ENCODE measurements at places on chromosomes 1 and 21.

DNA sequence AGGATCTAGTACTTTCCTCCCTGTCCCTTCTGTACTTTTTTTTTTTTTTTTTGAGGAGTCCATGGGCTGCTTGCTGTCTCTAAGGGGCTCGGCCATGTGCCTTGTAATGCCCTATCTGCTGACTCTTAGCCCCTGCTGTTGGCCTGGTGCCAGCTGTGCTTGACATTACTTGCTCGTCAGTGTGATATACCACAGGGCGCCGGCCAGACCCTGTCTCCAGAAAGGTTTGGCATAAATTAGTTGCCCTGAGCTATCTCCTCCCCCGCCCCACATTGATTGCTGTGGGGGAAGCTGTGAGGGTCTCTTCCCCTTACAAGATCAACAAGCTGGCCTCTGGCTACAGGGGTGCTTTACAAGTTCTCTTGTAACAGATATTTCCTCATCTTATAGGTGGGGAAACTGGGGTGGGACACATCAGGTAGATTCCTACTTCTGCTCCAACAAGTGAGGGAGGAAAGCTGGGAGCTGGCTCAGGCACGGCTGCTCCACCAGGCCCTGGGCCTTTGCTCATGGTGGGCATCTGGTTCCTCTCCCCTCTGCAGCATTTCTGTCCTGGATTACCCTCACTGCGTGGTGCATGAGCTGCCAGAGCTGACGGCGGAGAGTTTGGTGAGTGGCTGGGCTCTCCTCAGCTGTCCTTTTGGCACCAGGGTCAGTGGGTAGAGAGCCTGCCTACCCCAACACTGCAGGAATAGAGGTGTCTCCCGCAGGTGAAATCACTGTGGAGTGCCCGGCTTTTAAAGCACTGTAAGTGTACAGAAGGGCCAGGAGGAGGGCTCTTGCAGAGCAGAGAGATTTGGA lies 15.6 kb downstream of the STRIP1 start:
- DNase-seq, result no peak

DNA sequence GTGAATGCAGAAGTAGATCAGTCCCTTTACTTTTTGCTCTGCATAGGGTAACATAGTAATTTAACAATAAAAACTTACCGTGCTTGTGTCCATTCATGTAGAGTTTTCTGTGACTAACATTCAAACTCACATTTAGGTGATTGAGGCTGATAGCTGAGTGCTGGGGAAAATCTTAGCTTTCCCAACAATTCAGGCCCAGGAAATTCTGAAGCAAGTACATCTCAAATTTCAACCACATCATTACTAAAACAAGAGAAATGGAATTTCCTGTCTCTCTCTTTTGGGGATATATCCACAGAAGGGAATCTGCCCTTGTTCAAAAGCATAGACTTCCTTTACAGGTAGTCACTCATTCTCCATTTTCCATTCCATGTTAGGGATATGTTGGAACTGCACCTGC lies 33.1 kb upstream of the C1orf146 start:
- no peak for DNase-seq

- DNase-seq, result no peak
Observed at GRCh38 chr1:3727042-3727824, 25.0 kb upstream of the CCDC27 start.

- DNase-seq, result no peak
Observed at GRCh38 chr1:223052931-223053330, 90.1 kb downstream of the TLR5 start.

- DNase-seq, result no peak
Observed at GRCh38 chr1:26166719-26167281, 2.0 kb downstream of the C1orf232 start.
